Stimulated activated CD4-positive, alpha-beta T cell treated with anti-CD3 and anti-CD28 coated beads, Interleukin-2, amount 100 ng/mL, for 24 hours (primary cell): ENCODE measurements at places on chromosomes 11 and 22.

DNA sequence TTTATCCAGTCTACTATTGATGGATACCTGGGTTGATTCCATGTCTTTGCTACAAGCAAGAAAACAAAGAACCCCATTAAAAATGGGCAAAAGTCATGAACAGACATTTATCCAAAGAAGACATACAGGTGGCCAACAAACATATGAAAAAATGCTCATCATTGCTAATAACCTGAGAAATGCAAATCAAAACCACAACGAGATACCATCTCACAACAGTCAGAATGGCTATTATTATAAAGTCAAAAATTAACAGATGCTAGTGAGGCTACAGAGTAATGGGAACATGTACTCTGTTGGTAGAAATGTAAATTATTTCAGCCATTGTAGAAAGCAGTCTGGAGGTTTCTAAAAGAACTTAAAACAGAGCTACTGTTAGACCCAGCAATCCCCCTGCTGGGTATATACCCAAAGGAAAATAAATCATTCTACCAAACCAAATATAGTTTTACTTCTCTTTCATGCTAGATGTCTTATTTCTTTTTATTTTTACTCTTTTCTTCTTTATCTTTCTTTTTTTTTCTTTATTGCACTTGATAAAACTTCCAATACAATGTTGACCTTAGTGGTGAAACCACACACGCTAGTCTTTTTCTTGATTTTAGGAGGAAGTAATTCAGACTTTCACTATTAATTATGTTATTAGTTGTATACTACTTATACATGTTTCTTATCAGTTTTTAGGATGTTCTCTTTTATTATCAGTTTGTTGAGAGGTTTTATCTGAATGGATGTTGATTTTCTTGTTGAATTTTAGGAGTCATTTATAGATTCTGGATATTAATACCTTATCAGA is 14.3 kb downstream of the TRIM22 start:
- DNase-seq: no peak

- DNase-seq: no peak
Measured at GRCh38 chr22:17108256-17109112, 12.7 kb downstream of the TMEM121B start.

DNA sequence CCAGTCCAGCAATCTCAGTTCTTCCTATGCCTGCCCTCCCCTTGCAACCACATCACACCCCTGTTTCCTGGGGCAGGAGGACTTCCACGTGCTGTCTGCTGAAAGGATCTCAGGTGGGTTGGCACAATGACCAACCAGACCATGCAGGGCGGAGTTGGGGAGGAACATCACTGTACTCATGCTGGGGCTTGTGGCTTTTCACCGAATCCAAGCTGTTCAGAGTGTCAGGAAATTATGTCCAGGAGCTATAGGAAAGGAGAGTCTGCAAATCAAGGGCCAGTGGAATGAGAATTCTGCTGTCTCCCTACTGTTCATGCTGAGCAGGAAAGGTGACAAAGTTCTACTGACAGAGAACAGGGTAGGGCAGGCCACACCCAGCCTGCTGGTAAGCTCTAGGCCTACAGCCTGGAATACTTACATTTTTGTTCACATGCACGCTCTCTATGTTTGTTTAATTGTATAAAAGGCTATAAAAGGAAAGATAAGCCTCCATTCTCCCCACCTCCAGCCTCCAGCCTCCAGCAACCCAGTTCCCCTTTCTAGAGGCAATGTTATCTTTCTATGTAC is 1.7 kb upstream of the PLAAT2 start:
- DNase-seq: no peak

DNA sequence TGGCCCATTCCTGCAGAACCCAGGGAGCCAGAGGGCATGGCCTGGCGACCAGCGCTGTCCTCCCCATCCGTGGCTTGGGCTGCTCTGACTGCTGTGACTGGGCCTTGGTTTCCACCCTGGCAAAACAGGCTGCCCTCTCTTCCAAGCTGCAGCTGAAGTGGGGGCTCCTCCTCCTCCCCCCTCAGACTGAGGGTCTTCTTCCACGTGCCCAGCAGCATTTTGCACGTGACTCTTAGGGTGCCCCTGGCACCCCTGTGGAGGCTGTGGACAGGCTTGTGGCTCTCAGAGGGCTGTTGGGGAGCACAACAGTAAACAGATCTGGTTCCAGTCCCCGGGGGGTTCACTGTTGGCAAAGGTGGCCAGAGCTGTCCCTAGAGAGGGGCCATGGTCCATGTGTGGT is 51.4 kb downstream of the PISD start:
- no peak for DNase-seq

GRCh38 chr11:20093775-20094174 is 66.5 kb downstream of the DBX1 start:
- no peak for DNase-seq

- no peak for DNase-seq
Measured at GRCh38 chr22:19440411-19441195, 6.9 kb downstream of the C22orf39 start.

DNA sequence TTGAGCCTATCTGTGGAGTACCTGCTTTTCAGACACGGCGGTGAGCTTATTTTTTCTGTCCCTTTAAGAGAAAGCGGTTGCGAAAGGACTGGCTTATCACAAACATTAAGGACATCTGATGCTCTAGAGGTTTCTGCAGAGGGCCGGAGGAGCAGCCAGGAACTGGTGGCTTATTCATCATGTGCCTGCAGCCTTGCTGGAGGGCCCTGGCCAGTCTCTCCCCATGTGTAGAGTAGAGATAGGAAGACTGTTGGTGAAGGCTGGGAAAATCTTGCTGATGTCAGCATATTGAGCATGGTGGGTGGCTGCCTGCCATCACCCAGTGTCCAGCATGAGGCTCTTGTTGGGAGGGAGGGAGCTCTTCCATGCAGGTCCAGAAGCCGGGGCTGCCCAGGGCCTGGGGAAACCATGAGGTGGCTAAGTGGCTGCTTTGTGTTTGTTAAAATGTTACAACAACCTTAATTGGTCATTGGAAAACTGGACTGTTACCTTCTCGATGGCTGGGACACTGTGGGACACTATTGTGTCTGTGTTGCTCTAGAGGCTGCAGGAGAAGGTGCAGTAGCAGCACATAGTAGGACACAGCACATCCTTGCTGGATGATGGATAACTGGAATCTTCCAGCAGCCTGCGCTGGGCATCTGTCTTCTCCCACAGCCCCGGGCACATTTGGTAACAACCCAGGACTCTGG is 54.3 kb downstream of the TSPAN18 start:
- no peak for DNase-seq

DNA sequence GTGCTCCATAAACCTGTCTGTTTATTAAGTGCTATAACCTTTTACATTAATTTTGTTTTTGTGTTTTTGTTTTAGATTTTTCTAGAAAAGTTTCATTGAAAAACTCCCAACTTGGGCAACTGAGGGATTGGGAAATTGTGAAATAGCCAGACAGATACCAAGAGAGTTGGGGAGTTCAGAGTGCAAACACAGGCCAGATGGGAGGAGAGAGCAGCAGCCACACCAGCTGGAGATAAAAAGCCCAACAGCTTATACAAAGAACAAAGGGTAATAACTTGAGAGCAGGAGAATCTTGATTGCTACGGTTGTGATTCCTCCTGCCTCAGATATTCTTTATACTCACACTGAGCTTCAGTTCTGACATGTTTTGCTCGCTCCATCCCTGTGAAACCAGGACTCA is 1642.2 kb downstream of the LRRC4C start:
- DNase-seq: no peak

DNA sequence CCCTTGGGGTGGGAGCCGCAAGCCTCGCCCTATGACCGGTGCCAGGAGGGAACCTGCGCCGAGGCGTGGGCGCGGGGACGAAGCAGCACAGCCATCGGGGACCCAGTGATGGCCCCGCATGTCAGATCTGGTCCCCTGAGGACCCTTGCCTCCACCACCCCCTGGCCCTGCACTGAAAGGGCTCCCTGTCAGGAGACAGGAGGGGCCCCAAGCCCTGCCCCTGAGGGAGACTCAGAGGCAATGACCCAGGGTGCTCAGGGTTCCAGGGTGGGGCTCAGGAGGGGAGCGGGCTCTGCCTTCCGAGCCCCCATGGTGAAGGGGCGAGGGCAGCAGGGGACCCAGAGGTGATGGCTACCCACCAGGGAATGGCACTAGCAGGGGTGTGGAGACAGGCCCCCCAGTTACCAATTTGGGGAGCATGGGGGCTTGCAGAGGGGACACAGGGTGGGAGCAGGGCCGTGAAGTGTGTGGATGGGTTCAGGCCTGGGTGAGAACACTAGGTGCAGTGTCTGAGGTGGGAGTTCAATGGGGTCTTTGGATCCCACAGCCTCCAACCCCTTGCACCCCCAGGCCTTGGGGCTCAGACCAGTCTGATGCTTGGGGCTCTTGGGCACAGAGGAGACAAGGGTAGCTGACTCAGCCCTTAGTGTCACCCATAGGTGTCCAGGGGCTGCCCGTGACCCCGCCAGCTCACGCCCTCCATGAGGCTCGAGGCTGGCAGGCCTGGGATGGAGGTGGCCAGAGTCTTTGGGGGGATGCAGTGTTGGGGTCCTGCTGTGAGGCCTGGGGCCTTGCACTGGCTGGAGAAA is 499 bp downstream of the LRRC56 start:
- DNase-seq: no peak

GRCh38 chr11:66956689-66957290 is 1.4 kb downstream of the PC start:
- DNase-seq: no peak

DNA sequence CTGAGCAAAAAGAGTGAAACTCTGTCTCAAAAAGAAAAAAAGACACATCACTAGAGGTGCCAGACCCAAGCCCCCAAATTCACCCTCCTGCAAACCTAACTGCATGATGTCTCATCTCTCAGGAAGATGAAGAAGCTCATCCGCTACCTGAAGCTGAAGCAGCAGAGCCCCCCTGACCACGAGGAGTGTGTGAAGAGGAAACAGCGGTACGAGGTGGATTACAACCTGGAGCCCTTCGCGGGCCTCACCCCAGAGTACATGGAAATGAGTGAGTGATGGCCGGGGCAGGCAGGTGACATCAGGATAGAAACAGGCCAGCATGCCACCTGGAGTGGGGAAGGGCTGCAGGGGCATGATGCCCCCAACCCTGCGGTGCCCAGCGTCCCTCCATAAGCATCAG is 36.0 kb upstream of the FADD start:
- DNase-seq: no peak

DNA sequence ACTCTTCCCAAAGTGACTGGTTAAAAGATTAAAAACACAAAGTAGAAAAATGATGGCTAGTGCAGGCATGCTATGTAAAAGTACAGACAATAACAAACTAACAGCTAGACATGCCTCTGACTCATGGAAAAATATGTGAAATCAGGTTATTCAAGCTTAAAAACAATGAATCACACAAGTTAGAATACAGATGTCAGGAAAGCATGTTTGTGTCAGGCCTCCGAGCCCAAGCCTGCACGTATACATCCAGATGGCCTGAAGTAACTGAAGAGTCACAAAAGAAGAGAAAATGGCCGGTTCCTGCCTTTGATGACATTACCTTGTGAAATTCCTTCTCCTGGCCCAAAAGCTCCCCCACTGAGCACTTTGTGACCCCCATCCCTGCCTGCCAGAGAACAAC is 110.1 kb downstream of the NOX4 start:
- DNase-seq: no peak

GRCh38 chr11:63769042-63769713 is 603 bp upstream of the ZFTA start:
- DNase-seq: peak; percentile 44

GRCh38 chr11:64849598-64850356 is 5.3 kb upstream of the CDC42BPG start:
- DNase-seq: no peak

DNA sequence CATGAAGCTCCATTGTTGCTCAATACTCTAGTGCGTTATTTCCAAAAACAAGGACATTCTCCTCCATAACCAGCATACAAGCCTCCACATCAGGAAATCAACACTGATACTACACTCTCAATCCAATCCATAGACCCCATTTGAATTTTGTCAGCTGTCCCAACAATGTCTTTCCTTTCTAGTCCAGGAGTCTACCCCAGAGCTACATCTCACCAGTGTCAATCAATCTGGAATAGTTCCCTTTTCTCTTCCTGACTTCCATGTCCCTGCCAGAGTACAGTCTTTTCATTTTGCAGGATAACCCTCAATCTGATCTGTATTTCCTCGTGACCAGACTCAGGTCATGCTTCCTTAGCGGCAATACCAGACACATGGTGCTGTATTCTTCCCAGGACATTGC is 43.0 kb downstream of the TCF20 start:
- no peak for DNase-seq

DNA sequence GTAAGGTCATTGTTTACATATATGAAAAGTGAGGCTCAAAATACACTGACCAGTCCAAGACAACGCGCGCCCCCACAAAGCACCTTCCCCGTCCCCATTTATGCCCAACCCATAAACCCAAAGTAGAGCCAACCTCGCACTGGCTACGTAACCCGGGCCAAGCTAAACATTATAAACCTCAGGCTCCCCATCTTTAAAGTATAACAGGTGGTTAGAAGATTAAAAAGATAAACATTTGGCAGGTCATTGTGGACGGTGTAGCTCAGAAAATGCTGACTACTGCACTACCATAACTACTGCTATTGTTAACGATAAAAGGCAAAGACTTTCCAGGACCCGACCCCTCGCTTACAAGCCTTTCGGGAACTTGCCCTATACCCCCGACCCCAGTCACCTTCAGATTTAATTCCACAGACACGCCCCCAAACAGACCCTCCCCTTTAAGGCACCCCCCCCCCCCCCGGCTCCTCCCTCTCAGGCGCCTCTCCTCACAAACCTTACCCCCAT is 470 bp downstream of the NUMA1 start:
- no peak for DNase-seq

- DNase-seq: peak; percentile 53
Measured at GRCh38 chr11:1772270-1773130, 8.8 kb upstream of the CTSD start.

DNA sequence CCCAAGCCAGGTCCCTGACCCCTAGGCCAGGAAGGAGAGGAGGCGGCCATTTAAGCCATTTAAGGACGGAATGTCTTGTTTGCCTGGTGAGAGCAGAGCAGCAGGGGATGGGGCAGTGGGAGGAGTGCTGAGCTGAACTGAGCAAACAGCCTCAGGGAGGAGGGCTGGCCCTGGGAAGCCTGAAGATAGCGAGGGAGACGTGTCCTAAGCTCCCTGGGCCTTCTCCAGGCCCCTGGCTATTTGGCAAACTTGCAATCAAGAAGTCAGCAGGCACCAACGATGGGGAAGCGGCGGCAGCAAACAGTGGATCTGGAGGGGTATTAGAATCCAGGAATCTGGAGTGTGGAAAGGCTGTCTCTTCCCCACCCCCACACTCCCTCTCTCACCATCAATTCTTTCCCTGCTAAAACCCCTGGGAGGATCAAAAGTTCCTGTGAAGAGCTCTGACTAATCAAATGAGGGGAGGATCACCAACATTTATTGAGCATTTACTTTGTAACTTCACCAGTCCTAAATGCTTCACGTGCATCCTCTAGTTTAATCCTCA is 8.8 kb downstream of the BCL9L start:
- DNase-seq: no peak
